Tibial nerve (tissue), 4 donors: ENCODE measurements at places on chromosomes 3 and 15. TPM values are rescaled to one million over a fixed set of nuclear protein-coding genes. Genes with fewer than 3 reads are reported as not detected.

The NR1I2 gene
- total RNA-seq: 0.87 TPM

The ITIH1 gene
- total RNA-seq: not detected

The SLC25A20 gene
- total RNA-seq: 22.1 TPM

The MRPS25 gene
- total RNA-seq: 45.6 TPM

The TBL1XR1 gene
- 57.1 TPM for total RNA-seq

The TTLL3 gene
- 102 TPM for total RNA-seq

The FAM174B gene
- 11.0 TPM for total RNA-seq

The IL16 gene
- total RNA-seq: 79.0 TPM

The ISLR gene
- 163 TPM for total RNA-seq

The COPB2 gene
- 62.0 TPM for total RNA-seq

The CTDSPL gene
- 54.6 TPM for total RNA-seq

The P2RY14 gene
- 9.4 TPM for total RNA-seq

The CEP70 gene
- total RNA-seq: 21.8 TPM

The C15orf40 gene
- total RNA-seq: 17.3 TPM

The CEMIP gene
- 1.4 TPM for total RNA-seq

The ACAP2 gene
- 53.5 TPM for total RNA-seq

DNA sequence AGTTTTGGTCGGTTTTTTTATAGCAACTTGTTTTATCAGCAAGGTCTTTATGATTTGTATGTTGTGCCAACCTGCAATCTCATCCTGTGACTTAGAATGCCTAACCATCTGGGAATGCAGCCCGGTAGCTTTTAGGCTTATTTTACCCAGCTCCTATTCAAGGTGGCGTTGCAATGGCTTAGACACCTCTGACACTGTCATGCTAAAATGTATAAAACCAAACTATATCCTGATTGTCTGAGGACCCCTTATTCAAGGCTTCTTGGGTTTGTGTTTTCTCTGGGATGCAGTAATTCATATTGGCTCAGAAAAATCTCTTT is 209.0 kb upstream of the ALCAM start:
- DNase-seq: no peak

GRCh38 chr3:179194931-179195330 is 46.8 kb downstream of the PIK3CA start:
- DNase-seq: no peak

DNA sequence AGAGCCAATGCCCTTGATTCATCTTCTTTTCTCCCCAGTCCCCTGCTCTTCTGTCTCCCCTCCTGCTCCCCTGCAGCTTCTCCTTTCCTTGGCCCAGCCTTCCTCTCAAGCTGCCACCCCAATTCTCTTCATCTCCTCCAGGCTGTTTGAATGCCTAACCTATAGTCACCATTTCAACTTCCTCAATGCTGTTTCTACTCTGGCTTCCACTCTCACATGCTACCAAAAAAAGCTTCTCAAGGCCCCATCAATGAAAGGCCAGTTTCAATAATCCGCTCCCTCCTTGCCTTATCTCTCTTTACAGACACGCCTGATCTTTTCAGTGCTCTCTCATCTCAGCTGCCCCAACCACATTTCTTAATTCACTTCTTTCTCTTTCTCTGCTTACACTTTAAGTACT is 212.2 kb upstream of the GPR149 start:
- DNase-seq: no peak

GRCh38 chr3:70832834-70833205 is 520.4 kb upstream of the MDFIC2 start:
- no peak for DNase-seq

- no peak for DNase-seq
Measured at GRCh38 chr15:62327406-62327805, 162.3 kb upstream of the C2CD4B start.

- DNase-seq: no peak
Measured at GRCh38 chr3:190739641-190740185, 122.8 kb downstream of the GMNC start.

- DNase-seq: peak; percentile 56
Measured at GRCh38 chr3:31532587-31533168, at the start of gene STT3B. STT3B (plus strand) TSS chr3:31532925; CDS start chr3:31532999, 74 bp downstream.

DNA sequence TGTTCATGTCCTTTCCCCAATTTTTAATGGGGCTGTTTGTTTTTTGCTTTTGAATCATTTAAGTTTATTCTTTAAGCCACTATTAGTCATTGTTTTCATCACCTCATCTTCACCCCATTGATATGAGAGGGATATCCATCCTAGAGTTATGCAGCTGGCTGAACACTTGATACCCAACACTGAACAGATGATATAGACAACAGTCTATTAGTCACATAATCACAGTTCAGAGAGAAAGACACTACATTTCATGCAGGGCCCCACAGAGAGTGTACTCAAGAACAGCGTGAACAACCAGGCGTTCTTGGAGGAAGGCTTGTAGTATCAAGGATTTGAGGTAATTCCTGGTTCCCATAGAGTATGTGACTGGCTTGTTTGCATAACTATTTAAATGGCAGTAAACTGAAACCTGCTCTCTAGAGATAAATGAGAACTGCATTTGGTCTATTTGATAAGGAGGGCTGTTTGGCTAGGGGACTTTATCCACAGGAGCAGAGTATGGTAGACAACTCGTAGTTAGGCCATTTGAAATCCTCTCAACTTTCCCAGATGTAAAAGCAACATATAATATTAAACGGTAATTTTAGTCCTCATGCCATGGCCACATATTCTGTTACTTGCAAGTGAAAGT is 618.7 kb downstream of the SI start:
- DNase-seq: no peak

GRCh38 chr3:155080692-155081091 is 573 bp downstream of the MME start:
- no peak for DNase-seq

- DNase-seq: no peak
Measured at GRCh38 chr3:184884359-184885017, 72.5 kb downstream of the VPS8 start.

GRCh38 chr3:129358177-129358771 is 70.2 kb downstream of the EFCAB12 start:
- no peak for DNase-seq

- DNase-seq: peak; percentile 47
Measured at GRCh38 chr3:31980530-31981205, 394 bp downstream of the OSBPL10 start.

DNA sequence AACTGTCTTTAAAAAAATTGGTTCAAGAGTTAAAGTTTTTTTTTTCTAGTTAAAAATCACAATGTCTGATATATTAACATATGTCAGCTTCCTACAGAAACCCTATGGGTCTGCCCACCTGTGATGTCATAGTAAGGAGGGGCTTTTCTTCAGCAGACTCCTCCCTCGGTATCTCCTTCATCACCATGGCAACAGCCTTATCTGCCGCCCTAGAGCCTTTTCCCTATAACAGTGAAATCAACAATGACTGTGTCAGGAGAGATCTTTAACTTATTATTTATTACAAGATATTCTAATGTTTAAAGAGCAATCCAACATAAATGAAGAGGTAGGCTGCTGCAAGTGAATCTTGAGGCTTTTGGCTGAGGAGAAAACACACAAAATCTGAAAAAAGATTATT is 138.7 kb downstream of the PEX5L start:
- DNase-seq: no peak

DNA sequence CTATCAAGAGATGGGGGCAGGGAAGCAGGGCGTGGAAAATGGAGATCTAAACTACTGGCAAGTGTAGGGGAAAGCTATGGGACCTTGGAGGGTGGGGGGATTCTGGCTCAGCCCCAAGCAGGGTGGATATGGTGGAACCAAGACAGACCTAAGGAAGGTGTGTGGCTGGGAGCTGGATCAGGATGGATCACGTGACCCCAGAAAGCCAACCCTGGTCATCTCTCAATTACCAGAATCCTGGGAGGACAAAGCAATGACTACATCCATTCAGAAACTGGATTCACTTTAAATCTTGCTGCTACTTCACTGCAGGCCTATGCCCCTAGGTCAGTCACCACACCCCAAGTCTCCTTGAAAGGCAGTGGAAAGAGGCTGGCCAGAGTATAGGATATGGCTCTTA is 68.4 kb downstream of the WHAMM start:
- no peak for DNase-seq

- DNase-seq: no peak
Measured at GRCh38 chr15:68517285-68517761, 61.5 kb upstream of the CORO2B start.

DNA sequence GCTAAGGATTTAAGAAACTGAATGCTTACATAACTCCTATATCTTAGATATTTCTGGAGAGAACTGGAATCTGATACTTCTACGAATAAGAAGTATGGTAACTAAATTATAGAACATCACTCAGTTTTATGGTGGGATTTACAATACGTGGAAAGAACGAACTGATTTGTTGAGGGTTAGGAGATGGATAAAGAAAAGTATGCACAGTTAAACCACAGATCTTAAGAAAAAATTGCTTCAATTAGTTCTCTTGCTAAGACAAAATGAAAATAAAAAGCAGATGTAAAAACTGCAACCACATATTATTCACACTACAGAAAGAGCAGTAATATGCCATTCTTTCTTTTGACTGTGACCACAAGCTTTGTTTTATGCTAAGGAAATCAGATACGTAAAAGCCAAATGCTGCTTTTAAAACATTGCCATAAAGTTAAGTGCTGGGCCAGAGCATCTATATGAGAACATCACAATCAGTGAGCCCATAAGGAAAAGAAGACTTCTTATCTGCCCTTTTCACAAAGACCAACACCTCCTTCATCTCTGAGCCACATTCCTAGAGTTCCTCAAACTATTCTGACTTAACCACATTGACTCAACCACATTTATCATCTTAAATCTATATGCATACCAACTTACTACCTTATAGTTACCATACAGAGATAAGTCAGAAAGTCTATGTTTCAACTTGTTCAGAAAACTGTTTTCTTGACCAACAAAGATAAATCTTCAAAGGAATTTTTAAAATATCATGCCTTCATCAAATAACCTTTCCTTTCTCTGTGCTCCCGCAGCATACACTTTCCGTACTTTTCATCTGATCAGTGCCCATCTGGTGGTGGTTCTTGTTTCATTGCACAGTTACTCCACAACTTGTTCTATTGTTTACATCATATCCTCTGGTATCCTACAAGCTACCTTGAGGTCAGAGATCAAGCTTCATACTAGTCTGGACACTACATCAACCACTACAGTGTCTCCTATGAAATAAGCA is 61.7 kb downstream of the FSIP1 start:
- no peak for DNase-seq

DNA sequence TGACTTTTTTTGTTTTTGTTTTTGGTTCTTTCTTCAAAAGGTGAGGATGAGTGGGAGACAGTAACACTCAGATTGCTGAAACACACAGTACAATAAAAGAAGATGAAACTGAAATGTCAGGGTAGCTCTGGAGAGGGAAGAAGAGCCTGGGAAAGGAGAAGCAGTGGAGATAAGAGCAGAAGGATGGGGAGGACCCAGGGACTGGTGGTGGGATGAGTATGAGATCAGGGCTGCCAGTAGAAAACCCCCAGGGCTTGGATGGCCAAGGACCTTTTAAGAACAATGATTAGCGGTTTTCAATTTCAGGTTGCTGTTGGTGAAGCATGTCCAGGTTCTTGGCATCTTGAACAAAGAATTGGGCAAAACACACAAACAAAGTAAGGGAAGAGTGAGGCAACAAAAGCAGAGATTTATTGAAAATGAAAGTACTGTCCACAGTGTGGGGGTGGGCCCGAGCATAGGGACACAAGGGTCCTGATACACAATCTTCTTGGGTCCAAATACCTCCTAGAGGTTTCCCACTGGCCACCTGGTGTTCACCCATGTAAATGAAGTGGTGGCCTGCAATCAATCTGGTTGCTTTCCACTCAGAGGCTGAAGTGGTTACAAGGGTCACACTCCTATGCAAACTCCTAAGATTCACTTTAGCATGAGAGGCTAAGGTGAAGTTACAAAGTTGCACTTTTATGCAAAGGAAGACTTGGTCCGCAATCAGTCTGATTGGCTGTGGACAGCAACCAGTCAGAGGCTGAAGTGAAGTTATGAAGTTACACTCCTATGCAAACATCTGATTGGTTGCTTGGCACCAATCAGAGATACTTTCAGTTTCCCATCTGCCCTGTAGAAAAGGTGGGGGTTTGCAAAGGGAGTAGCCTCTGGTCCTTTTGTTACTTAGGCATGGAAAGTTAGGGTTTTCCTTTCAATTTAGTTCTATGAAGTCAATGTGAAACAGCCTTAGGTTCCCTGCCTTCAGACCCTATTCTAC is 26.1 kb upstream of the MFSD1 start:
- DNase-seq: no peak

DNA sequence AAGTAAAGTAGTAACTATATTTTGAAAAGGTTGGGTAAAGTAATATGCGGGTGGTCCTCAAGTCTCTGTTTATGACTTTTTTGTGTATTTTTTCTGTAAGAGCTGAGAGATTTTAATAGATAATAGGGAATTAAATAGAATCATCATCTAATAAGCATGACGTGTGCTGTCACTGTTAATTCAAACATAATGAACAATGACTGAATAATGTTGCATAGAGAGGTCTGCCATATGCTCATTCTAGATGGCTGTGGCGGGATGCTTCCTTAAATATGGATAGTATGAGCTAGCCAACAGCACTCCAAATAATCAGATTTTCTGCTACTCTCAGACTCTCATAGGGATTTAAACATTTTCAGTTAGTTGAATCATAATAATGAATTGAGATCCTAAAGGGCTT is 302.8 kb upstream of the RBMS3 start:
- no peak for DNase-seq

DNA sequence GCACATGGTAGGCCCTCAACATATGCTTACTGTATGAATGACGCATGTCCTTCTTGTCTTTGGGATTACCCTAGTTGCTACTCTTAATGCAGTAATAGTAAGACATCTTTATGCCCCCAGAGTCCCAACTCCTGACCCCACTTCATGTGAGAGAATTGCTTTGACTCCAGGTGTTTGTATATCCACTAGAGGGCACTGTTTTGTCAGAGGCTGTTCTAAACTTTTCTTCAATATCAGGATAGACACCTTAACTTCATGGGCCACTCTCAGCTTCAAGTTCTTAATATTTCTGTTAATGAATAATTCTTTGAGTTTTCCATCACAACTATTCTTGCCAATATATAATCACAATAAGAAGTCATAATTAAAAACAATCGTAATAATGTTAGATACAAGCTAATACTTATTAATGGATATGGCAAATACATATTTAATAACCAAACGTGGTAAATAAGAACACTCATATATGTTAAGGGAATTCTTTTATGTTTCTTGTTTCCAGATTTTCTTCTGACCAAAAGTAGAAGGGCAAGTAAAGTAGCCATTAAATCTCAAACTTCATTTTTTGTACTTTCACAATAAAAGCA is 337.2 kb upstream of the DNAJC19 start:
- peak; percentile 5 for DNase-seq

DNA sequence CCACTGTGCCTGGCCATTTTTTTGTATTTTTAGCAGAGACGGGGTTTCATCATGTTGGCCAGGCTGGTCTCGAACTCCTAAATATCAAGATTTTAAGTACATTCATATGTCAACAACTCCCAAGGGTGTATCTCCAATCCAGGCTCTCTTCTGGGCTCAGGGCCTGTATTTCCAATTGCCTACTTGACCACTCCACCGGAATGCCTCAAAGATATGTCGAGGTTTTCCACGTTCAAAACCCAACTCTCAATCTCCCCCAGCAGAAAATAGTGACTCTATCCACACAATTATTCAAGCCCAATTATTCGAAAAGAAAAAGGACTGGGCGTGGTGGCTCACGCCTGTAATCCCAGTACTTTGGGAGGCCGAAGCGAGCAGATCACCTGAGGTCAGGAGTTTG is 1.9 kb upstream of the KNSTRN start:
- no peak for DNase-seq
